ENCODE measurements at places on chromosomes 1 and 21.
A peak's percentile ranks its signal among the peaks of the same experiment; 100 is the strongest.

DNA sequence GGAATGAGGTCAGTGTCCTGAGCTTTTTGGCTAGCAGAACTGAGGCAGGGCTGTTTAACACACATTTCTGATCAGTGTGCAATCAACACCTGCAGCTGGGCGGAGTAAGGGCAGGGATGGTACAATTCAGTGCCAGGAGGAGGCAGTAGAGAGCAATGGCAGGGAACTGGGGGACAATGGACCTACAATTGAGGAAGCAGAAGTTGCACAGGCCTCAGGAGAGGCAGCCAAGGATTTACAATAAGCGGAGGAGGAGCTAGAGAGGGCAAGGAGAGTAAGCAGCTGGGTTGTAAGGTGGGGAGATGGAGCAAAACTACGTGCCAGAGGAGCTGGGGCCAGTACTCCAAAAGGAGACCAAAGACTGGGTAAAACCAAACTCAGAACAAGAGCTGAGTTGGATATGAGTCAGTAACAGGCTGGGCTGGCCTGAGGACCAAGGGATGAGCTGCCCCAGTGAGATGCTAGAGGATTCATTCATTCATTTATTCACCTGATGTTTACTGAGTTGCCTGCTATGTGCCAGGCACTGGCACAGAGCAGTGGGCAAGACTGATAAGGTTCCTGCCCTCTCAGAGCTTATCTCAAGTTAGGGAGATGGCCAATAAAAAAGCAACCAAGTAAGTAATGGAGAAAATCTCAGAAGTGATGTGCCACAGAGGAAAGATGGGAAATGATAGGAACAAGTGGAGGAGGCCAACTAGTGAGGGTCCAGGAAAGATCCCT, 10.4 kb upstream of the GALE start:
- DNase-seq = peak; percentile 89

DNA sequence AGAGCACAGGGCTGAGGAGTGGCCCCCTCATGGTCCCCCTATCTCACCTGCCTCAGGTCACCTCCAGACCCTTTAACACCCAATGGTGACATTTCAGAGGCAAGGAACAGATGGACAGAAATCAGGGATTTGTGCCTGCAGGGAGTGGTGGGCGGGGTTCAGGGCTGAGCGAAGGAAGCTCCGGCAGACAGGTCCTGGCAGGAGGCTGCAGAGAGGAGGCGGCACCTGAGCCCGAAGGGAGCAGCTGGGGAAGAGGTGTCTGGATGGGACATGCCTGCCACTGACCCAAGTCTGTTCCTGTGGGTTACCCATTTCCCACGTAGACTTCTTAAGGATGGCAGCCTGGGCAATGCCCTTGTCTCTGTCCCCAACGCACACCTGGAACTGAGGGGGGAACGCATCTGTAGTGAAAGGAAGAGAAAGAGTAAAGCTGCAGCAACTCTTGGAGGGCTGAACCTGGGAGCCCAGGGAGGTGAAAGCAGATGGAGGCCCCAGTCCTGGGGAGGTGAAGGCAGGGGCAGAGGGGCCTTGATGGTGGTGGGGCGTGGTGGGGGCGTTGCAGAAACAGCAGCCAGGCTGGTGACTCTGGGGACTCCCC, 61.6 kb upstream of the ADARB1 start:
- no peak for DNase-seq

DNA sequence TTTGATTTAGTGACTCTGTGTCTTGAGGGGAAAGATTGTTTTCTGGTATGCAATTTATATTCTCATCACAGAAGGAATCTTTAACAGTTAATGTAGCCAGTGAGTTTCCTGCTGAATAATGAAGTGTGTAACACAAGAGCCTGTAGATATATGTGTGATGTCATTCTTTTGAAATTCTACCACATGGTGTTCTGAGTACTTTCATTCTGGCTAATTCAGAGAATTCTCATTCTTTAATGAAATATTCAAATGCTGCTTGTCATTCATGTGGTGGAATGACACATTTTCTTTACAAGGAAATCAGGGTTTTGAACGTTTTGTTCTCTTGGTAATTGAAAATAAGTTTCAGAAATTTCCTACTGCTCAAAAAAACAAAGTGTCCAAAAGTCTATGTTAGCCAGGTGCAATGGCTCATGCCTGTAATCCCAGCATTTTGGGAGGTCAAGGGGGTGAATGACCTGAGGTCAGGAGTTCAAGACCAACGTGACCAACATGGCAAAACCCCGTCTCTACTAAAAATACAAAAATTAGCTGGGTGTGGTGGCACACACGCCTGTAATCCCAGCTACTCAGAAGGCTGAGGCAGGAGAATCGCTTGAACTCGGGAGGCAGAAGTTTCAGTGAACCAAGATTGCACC, 79.6 kb downstream of the MAP3K21 start:
- no peak for DNase-seq

GRCh38 chr1:32693455-32694174, 9.0 kb downstream of the SYNC start:
- no peak for DNase-seq

DNA sequence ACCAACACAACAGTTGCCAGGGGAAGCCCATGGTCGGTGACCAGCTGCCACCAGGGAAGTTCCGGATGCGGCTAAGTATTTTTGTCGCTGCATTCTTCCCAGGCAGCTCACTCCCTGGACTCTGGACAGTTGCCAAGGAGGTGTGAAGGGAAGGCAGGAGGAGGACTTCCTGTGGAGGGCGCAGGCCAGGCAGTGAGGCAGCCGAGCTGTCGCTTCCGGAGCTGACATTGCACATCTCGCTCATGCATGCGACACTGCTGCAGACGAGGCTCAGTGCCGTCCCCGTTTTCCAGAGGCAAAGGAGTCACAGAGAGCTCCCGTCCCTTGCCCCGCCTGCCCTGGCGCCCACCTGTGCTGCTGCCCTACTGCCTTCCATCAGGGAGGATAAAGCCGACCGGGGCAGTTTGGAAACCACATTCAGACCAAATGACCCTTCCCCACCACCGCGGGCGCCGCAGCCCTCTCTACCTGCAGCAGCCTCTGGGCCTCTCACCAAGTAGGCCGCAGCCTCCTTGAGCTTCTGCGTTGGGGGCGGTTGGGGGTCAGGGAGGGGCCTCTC, 81.4 kb downstream of the NENF start:
- no peak for DNase-seq

DNA sequence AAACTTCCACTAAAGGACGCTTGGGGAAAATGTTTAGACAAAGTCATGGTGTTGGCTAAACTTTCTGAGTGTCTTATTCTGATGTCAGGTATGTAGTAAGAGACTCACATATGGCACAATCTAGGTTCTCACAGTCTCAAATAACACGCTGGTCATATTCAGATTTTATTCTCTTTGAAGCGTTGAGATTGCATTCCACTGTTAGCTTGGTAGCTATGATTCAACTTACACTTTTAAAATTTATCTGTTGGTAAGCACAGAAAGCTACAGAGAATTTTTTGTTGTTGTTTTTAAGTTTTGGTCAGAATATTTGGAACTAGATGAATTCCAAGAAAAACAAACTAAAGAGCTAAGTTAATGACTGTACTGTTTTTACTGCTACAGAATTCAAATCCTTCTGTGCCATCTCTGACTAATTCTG, 126.7 kb downstream of the PRRX1 start:
- no peak for DNase-seq

GRCh38 chr1:18484721-18485120, 4.0 kb downstream of the KLHDC7A start:
- DNase-seq = no peak

DNA sequence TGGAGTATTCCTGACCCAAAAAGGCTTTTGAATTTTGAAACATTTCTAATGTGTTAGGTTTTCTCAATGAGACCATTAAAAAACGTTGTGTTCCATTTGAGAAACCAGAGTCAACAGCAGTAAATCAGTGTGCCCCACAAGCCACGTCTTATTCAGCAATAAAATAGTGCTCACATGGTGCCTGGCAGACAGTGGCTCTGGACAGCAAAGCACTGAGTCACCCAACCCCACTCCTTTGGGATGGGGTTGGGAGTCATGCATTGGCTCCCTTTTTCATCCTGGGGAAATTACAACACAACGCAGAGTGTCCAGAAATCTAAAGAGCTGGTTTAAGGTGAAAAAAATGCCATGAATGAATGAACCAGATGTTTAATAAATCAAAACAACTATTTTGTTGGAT, 46.5 kb downstream of the KCNJ15 start:
- DNase-seq = no peak

DNA sequence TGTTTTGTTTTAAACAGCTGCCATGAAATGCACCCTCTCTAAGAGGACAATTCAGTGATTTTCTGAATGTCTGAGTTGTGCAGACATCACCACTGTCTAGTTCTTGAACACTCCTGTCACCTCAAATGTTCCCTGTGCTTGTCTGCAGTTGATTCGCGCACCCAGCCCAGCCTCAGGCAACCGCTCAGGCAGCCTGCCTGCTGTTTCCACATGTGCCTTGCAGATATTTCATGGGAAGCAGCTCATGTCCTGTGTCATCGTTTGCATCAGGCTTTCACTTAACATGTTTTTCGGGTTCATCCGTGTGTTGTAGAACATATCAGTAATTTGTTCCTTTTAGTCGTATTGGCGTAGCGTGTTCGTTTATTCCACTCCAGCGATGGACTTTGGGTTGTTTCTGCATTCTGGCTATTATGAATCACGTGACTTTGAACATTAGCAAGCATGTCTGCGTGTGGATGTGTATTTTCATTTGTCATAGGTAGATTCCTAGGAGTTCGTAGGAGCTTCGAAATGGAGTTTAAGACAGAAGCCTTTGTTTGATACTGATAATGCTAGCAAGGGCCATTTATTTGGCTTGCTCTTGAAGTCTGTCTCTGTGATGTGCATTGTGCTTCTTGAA, 12.1 kb downstream of the ADARB1 start:
- no peak for DNase-seq

DNA sequence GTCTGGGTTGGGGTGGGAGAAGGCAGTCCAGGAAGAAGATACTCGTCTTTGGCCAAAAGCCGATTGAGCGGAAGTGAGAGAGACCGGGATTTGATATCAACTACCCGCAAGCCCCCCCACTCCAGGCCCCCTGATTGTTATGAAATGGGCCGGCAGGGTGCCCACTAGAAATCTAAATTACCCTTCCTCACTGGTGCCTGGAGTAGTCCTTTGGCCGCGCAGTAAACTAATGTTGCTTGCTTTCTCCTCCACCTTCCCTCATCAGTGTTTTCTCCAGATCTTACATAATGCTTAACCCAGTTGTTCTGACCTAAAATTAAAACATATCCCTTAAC, 119.2 kb upstream of the BARHL2 start:
- no peak for DNase-seq

DNA sequence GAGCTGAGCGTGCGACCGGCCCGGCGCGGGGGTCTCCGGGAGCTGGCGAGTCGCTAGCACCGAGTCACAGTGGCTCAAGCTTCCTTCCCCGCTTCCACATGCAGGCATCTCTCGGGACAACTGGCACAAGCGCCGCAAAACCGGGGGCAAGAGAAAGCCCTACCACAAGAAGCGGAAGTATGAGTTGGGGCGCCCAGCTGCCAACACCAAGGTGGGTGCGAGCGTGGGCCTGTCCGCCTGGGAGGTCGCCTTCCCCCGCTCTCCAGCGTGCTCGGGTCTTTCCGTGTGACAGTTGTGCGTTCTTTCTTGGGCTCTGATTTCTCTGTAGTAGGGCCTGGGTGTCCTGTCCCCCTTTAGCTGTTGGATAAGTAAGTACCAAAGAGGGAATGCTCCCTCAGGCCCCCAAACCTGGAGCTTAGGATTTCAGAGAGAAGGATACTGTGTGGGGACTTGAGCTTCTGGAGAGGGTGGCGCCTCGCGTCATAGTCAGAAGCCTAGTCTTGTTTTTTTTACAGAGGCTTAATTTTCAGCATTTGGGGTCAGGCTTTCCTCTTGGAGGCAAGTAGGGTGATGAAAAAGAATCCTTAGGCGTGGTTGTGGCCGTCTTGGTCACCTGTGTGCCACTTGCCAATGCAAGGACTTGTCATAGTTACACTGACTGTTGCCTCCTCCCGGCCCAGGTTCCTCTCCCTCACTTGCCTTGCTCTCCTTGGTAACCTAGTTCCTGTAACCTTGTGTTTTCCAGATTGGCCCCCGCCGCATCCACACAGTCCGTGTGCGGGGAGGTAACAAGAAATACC, 790 bp downstream of the RPS8 start:
- peak; percentile 60 for DNase-seq

- DNase-seq = no peak
Observed at GRCh38 chr1:175904808-175905207, 161.4 kb upstream of the TNR start.

- no peak for DNase-seq
Observed at GRCh38 chr1:224149709-224150108, 33.3 kb upstream of the DEGS1 start.

- DNase-seq = no peak
Observed at GRCh38 chr1:228161866-228162265, 3.7 kb upstream of the IBA57 start.

DNA sequence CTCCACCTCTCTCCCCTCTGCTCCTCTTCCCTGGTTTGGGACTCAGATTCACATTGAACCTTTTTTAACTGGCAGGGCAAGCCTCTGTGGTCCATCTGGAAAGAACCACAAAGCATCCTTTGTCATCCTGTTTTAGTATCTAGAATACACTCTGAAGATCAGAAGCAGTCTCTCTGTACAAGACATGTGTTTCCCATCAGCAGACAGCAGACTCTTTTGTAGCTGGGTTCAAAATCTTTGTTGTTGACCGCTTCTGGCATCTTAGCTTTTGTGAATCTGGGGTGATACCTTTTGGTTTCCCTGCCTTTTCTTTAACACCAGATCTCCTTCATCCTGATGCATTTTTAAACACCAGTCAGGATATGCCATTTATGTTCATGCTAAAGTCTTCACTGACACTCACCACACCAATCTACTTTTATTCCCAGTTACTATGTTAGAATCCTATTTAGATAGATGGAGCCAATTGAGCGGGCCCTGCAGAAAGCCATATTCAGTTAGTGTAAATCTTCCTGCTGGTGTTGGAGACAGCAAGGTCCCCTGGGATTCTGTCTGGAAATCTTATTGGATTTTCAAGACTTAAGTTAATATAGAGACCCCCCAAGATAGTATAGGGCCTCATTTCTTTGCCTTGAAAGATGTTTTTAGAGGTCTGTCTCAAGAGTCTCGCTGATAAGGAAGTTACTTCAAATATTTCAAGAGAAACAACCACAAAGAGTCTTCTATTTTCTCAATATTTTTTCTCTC, 51.1 kb downstream of the ST6GALNAC3 start:
- DNase-seq = no peak

- no peak for DNase-seq
Observed at GRCh38 chr1:32208891-32209328, at the start of gene DCDC2B. Gene DCDC2B, plus strand, starts transcription at chr1:32209089. Its CDS starts 5 bp downstream, at chr1:32209094.

GRCh38 chr1:24564695-24565094, 8.8 kb downstream of the NCMAP start:
- no peak for DNase-seq

DNA sequence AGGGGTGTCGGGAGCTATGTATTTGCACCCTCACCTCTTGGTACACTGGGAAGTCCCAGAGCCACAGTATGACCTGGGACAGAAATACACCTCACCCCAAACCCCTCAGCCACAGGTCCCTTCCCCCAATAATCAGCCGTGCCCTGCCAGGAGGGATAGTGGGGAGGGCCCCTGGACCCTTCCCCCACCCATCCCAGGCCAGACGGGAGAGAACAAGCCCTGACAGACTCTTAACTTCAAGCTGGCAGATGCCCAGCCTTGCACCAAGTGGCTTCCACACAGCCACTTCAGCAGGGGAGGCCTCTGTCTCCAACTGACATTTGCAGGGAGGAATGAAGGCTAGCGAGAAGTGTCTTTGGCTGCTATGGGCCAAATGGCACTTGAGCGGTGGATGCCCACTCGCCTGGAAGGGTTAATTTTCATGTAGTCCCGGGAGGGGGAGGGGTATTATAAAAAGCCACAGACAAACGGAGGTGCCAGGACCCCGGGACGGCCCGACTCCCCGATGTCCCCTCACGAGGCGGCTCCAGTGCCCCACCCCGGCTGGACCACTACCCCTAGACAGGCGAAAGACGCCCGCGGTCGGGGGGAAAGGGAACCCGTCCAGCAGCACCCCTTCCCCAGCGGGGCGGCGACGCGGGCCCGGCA, 495 bp downstream of the SYNC start:
- no peak for DNase-seq
